GM18507 (cell line): ENCODE measurements at places on chromosomes 5 and 9.

DNA sequence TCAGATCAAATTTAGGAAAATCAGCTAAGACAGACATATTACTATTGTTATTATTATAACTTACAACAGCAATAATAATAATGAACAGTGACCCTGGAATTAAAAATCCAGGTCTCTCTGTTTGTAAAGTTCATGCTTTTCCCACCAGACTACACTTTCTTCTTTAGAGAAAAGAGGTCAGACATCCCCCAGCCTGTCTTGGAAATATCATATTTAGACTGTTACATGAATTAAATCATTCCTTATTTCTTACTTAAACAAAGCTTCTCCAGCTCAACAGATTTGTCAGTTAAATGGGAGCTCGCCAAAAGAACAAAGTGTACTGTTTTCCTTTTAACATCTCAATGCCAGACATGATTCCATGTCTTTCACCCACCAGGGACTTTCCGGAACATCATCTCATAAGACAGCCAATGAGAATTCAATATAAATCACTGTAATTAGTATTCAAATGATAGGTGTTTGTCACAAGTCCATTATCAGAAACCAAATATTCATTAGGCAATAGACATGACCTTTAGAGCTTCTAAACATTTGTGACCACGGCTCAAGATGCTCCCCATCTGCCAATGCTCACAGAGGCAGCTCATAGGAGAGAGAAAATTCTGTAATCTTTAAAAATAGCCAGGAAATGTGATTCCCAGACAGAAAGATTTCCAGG, 351.9 kb downstream of the ENC1 start:
- no peak for DNase-seq

DNA sequence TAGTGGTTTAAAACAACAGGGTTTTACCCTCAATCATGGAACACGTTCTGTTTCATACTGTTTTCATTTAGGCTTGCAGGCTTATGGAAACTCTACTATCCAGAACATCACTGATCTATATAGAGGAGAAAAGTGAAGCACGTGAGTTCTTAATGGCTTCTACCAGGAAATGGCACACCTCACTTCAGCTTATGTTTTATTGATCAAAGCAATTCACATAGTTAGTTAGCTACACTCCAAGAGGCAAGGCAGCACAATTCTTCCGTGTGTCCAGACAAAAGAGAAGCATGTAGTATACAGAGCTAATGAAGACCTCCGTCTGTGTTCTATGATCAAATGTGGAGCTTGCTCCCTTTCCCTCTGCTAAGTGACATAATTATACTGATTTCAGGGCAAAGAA, 353.3 kb upstream of the CD180 start:
- DNase-seq = no peak

GRCh38 chr5:97534166-97534565, 351.1 kb upstream of the RIOK2 start:
- DNase-seq = peak; percentile 9

GRCh38 chr5:132180134-132180745, 47.4 kb downstream of the P4HA2 start:
- DNase-seq = peak; percentile 23

GRCh38 chr5:53319315-53319714, 161.1 kb upstream of the FST start:
- DNase-seq = no peak

- no peak for DNase-seq
Observed at GRCh38 chr9:101626295-101626694, 31.5 kb upstream of the PPP3R2 start.

DNA sequence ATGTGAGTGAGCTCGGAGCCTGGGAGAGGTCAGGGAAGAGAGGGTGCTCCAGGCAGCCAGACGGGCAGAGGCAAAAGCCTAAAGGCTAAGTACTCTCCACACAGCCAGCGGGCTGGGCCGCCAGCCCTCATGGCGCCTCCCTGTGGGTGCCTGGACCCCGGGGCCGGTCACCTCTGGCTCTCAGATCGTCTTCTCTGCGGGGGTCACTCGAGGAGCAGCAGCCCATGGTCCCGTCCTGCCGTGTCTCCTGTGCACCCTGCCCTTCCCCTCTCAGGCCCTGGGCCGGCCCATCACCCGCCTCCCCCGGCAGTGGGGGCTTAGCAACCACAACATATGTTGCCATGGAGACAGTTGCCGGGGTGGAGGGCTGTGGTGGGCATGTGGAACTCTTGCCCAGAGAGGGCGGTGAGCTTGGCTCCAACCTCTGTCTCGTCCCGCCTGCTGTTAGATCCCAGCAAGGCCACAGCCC, 4.2 kb downstream of the AK1 start:
- DNase-seq = no peak

- DNase-seq = no peak
Observed at GRCh38 chr9:97284798-97285197, 22.7 kb upstream of the CCDC180 start.

DNA sequence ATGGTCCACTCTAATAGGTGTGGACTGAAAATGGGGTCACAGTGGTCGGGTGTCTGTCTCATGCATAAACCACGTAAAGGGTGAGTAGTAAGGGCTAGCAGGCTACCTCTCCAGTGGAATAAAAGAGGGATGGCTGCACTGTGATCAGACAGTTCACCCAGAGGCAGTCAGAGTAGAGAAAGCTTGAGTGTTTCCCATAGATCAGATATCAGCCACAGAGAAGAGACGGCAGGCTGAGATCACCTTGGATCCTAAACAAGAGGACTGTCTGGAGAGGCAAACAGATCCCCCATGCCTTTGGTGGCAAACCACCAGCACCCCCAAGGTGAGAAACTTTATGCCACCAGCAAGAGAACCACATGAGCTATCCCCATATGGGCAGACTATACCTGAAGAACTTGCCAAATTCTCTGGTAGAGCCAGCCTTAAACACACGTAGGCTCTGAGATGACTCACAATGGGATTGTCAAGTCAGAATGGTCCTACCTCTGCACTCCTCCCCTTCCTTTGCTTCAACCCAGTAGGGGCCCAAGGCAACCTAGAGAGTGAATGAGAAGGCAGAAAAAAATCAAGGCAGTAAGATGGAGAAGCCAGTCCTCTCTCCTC, 205.2 kb upstream of the MAP3K1 start:
- no peak for DNase-seq

- DNase-seq = no peak
Observed at GRCh38 chr5:27639005-27639612, 600.7 kb upstream of the CDH9 start.

- DNase-seq = no peak
Observed at GRCh38 chr9:30997291-30997690, 1387.2 kb upstream of the ACO1 start.

GRCh38 chr9:85741095-85741874, 469 bp downstream of the AGTPBP1 start:
- DNase-seq = no peak

DNA sequence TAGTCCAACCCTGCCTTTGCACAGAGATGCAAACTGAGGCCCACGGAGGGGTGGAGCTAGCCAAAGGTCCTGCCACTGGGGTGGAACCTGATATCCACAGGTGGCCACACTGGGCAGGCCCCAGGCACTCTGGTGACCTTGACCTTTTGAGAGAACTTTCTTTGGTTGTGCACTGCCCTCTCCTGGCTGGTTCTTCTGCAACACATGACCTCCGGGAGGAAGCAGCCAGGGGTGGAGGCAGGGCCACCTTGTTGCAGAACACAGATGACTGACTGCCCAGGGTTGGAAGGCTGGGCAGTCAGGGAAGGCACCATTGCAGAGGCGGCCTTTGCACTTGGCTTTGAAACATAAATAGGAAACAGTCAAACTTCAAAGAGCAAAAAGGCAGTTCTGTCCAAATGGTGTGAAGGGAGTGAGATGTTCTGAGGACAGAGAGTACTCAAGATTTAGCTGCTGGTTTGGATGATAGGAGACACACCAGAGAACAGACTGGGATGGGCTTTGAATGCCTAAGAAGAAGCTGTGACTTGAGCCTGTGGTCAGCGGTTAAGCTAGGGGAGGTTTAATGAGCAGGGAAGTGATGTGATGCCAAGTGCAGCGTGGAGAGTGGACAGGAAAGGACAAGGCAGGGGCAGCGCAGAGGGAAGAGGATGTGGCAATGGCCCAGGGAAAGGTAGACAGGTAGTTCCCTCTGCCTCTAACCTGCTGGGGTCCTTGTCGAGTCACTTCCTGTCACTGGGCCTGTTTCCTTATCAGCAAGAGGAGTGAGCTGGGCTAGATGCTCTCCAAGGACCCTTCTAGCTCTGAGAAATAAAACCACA, 6.8 kb upstream of the TCOF1 start:
- peak; percentile 53 for DNase-seq

DNA sequence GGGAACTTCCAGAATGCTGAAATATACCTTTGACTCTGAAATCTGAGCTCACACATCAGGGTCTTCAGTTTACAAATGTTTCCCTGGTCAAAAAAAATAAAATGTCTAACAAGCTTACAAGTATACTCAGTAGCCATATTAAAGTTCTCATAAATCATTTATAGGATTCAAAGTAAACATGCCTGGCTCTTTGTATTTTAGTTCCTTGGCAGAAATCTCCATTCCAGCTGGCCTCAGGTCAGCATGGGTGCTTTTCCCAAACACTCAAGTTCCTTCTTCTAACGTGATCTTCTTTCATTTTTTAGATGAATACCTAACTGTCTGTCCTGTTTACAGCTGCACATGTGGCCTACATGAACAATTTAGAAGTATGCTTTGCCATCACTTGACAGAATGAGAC, 263.2 kb downstream of the GAS1 start:
- DNase-seq = no peak

- no peak for DNase-seq
Observed at GRCh38 chr5:164959761-164960160, 1454.3 kb downstream of the MAT2B start.

DNA sequence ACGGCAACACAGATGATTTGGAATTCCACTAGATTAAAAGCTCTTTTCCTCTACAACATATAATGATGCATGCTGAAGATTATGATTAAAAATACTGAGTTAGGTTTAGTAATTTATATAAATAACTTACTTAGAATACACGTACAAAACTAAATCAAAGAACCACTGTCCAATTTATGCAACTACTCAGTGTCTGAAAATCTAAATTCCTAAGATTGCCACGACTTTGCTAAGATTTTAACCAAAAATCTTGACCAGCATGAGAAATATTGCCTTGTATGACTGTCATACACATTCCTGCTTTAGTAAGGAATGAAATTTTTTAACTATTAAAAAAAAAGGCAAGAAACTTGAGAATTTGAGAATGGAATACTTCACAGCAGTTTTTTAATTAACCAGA, 292.4 kb downstream of the ZNF608 start:
- DNase-seq = no peak

- DNase-seq = no peak
Observed at GRCh38 chr5:18003312-18003711, 369.1 kb downstream of the TAF11L14 start.

GRCh38 chr9:125161284-125161918, 18.1 kb upstream of the SCAI start:
- no peak for DNase-seq

DNA sequence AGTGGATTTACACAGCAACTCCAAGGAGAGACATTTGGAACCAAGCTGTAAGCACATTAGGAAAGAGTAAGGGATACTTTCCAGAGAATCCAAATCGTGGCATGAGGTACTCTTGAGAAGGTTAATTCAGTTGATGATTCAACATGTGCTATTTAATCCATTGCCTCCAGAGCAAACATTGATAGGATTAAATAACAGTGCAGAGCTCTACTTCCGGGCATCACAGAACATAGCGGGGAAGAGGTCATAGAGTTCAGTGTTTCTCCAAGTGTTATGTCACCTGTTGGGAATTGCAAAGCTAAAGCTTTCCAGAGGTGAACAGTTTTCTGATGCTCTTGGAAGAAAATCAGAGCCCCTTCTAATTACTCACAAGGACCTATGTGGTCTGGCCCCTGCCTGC, 127.5 kb downstream of the PPP2R2B start:
- no peak for DNase-seq

- no peak for DNase-seq
Observed at GRCh38 chr5:41918105-41918504, 7.0 kb upstream of the FBXO4 start.

GRCh38 chr5:97576956-97577355, 393.9 kb upstream of the RIOK2 start:
- no peak for DNase-seq

DNA sequence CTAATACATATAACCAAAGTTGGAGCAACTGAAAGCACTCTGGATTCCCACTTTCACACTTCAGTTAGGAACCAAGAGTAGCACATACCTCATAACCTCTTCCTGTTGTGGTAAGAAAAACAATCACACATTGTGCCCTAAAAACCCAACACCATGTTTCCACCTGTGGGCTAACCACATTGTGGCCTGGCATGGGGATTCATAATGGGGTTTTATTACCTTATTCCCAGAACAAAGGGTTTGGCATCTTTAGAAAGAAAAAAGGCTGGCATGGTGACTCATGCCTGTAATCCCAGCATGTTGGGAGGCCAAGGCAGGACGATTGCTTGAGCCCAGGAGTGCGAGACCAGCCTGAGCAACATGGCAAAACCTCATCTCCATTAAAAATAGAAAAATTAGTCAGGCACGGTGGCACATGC, 60.6 kb downstream of the HSD17B3 start:
- DNase-seq = no peak
